GM20000 (cell line): ENCODE measurements at places on chromosomes 4 and X.

DNA sequence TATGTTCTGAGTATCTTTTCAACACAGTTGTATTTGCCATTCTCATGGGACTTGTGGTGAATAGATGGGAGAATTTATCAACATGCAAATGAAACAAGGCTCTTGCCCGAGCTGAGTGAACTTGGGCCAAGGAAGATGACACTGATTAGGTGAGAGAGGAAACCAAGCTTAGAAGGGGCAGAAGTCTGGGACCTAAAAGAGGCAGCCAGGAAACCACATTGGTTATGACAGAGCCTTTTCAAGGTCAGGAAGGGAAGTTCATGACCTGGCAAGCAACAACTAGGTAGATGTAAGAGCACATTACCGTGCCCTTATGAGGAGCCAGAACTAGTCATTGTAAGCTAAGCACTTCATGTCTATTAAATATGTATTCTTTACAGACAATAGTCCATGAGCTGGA, 590.3 kb downstream of the PACRGL start:
- DNase-seq = no peak

GRCh38 chrX:150476164-150476699, 92.2 kb upstream of the MTM1 start:
- DNase-seq = no peak

DNA sequence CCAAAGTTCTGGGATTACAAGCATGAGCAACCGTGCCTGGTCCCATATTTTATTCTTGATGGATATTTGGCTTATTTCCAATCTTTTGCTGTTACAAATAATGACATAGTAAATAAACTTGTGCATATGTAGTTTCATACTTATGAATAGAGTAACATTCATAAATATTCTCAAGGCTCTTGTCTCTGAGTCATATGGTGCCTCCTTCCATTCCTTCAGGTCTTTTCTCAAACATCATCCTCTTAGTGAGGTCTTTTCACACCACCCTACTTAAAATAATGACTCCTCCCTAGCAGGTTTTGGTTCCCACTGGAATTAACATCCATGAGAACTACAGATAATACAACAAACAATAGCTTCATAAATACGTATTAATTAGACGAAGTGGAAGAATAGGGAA, 416.6 kb downstream of the IQCM start:
- no peak for DNase-seq

DNA sequence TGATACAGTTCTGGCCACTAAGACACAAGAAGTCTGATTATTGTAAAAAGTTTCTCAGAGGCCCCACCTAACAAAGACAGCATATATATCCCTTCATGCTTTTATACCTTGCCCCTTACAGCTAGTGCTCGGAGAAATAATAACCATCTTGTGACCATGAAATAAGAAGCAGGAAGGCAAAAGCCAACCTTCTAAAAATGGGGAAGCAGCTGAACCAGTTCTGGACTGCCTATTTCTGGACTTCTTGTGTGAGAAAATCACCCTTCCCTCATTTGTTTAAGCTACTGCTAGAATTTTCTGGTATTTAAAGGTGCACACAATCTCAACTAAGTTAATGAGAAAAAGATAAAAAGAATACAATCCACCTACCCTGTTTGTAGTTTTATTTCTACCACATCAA, 87.5 kb downstream of the CNOT6L start:
- no peak for DNase-seq

DNA sequence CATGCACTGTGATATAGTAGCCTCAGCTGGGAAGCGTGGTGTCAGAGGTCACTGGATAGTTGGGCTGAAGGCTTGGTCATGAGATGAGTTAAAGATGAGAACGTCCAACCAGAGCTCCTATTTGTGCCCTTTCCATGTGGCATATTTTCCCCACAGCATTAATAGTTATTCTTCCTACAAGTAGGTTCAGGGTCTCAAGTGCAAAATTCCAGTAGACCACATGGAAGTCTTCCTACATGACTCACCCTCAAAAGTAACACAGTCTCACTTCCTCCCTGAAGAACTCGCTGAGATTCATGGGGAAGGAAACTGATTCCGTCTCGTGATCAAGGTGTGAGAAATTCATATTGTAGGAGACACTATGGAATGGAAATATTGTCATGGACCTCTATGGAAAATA, 1212.5 kb upstream of the PRKX start:
- no peak for DNase-seq

- no peak for DNase-seq
Measured at GRCh38 chr4:169565606-169566005, 46.8 kb downstream of the NEK1 start.
